ENCODE measurements at places on chromosomes 5 and 9. TPM values are rescaled to one million over a fixed set of nuclear protein-coding genes. Genes with fewer than 3 reads are reported as not detected.

Gene FNIP1
- 5.4 TPM for polyA plus RNA-seq

Gene RECK
- polyA plus RNA-seq, result not detected

GRCh38 chr9:133331221-133331620, 4.8 kb downstream of the SURF6 start:
- H3K4me3 ChIP-seq, result no peak overlapping the region
- no peak overlapping the region for H3K27ac ChIP-seq
- peaks cover 20% of the 10 kb centered on the region for H3K4me1 ChIP-seq
- no peaks in the 10 kb centered on the region for H3K27me3 ChIP-seq
- peaks cover 48% of the 10 kb centered on the region for H3K36me3 ChIP-seq

DNA sequence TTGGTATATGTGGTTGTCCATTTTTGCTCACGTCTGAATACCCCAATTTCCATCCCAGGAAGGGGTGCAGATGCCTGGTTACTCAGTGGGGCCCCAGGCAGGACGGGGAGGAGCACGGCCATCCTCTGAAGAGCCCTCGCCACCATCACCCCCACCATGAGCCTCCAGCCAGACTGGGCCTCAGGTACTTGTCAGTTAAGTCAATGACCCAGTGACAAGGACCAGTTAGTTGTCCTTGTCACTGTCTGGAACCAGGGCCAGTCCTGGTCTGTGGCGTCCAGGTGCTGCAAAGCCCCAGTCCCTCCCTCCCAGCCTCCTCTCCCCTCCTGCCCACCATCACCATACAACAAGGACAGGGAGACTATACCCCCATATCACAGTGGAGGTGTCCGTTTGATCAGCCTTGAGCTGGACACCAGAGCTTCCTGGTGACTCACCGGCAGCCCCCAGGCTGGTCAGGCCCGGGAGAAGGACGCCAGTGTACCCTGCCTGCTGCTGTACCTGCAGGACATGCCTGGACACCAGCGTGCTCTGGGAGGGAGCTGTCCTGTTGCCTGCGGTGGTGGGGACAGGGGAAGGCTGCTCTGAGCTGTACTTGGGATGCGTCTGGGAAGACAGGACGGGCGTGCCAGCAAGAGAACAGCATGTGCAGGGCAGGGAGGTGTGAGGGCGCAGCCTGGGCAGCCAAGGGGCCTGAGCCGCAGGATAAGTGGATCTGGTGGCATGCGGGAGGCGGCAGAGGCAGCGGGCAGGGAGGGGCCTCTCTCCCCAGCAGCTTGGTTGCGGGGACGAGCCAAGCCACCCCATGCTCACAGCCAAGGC, 32.6 kb upstream of the TTLL11 start:
- H3K36me3 ChIP-seq, result no peaks in the 10 kb centered on the region
- DNase-seq, result no peak
- no peaks in the 10 kb centered on the region for H3K4me1 ChIP-seq
- H3K27ac ChIP-seq, result no peak overlapping the region
- no peak overlapping the region for H3K4me3 ChIP-seq
- H3K27me3 ChIP-seq, result peaks cover 9% of the 10 kb centered on the region

DNA sequence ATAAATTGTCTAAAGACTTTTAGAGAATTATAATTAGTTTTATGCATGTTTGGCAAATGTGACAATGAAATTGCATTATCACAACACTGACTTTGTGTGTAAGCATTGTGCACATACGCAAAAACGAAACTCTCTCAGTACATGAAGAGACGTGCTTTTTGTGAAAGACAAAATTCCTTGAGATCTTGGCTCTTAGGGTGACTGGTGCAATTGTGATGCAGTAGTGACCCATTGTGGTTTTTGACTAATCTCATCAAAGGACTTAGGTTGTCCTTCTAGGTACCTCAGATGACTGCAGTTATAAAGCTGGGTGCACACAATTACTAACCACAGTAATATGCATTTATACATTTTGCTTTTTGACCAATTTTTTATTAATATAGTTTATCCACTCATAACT, 25.3 kb upstream of the TYRP1 start:
- H3K27me3 ChIP-seq, result no peaks in the 10 kb centered on the region
- no peaks in the 10 kb centered on the region for H3K36me3 ChIP-seq
- no peak overlapping the region for H3K4me3 ChIP-seq
- H3K4me1 ChIP-seq, result no peaks in the 10 kb centered on the region
- DNase-seq, result no peak

DNA sequence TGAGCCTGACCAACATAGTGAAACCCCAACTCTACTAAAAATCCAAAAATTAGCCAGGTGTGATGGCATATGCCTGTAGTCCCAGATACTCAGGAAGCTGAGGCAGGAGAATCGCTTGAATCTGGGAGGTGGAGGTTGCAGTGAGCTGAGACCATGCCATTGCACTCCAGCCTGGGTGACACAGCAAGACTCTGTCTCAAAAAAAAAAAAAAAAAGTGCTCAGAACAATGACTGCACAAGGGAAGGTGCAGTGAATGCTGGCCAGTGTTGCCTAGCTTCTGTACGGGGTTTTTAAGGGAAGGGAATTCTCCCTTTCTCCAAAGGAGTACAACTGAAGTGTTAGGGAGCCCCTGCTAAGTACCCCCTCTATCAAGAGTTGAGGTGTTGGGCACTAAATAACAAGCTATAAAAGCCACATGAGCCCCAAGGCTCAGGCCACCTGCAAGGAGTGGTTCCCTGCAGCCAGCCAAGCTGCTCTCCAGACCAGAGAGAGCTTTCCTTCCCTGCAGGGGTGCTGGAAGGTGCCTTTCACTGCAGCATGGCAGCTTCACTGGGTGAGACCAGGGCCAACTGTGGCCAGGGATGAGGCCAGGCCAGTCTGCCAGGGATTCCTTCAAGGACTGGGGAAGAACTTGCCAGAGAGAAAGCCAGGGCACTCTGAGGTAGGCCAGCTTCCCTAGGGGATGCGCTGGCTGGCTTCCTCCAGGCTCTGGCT, 14.8 kb downstream of the GADD45G start:
- H3K27ac ChIP-seq, result no peak overlapping the region
- no peaks in the 10 kb centered on the region for H3K4me1 ChIP-seq
- H3K36me3 ChIP-seq, result no peaks in the 10 kb centered on the region
- H3K4me3 ChIP-seq, result no peak overlapping the region
- DNase-seq, result no peak
